CD4-positive, alpha-beta T cell treated with Interleukin-10 for 1 hour (primary cell): ENCODE measurements at places on chromosomes 2 and 18.

- DNase-seq, result no peak
These were observed 135.4 kb downstream of the L3MBTL4 start for GRCh38 chr18:6279308-6279707.

DNA sequence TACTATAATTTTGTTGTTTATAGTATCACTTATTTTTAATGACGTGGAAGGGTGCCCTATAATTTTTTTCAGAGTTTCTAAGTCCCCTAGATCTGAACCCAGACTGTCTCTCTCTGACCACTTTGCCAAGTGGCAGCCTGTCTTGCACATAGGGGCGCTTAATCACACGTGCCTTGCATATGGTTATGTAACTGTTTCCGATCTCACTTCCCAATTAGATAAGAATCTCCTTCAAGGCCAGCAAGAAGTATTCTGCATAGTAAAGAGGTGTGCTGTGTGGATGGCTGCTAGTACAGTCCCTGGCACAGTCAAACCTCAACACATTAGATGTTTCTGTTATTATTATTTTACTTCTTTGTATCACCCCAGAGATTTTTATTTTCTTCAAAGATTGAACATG is 197.8 kb upstream of the SIX2 start:
- DNase-seq, result no peak

GRCh38 chr18:45993438-45993837 is 26.3 kb upstream of the EPG5 start:
- DNase-seq, result no peak

- no peak for DNase-seq
These were observed 162.5 kb downstream of the GRB14 start for GRCh38 chr2:164458792-164459191.

DNA sequence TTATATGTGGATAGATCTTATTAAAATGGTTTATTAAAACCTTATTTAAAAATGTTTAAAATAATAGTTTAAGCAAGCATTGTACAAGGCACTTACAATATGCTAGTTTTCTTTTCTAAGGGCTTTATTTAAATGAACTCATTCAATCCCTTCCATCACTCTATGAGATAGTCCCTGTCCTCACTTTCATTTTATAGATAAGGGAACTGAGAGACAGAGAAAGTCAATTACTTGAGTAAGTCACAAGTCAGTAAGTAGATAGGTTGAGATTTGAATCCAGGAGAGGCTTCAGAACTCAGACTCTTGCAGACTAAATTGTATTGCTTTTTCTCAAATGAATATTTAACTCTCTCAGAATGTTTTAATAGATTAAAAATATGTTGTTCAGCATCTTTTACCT is 95.2 kb downstream of the KLHL14 start:
- no peak for DNase-seq

GRCh38 chr2:198073253-198073652 is 268.9 kb downstream of the PLCL1 start:
- DNase-seq, result no peak
